ENCODE measurements at places on chromosomes 7 and 10. TPM values are rescaled to one million over a fixed set of nuclear protein-coding genes. Genes with fewer than 3 reads are reported as not detected.
A peak's percentile ranks its signal among the peaks of the same experiment; 100 is the strongest.

ERVW-1 gene
- not detected for total RNA-seq

ACHE gene
- 1.7 TPM for total RNA-seq

- no peak overlapping the region for H3K27ac ChIP-seq
- no peak overlapping the region for H3K4me3 ChIP-seq
- DNase-seq: no peak
- H3K36me3 ChIP-seq: no peaks in the 10 kb centered on the region
Measured at GRCh38 chr7:73978661-73979563, 49.1 kb upstream of the ELN start.

DNA sequence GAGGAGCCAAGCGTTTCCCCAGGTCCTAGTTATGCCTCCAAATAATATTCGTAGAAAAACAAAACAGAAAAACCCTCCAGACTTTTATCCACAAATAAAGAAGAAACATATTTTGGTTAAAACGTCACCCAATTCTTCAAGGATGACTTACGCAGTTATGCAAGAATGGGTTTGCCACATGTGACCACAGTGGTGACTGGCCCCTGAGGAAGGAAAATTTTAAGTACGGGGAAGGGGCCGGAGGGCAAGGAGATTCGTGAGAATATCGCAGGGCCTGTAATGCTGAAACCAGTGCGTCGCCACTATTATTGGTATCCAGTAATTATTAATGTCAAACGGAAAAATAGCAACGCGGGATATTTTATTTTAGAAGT, 537 bp upstream of the MRPS24 start:
- peak overlapping the region; percentile 97 for H3K27ac ChIP-seq
- H3K4me1 ChIP-seq: peaks cover 34% of the 10 kb centered on the region
- peaks cover 3% of the 10 kb centered on the region for H3K27me3 ChIP-seq
- H3K4me3 ChIP-seq: peak overlapping the region; percentile 81

DNA sequence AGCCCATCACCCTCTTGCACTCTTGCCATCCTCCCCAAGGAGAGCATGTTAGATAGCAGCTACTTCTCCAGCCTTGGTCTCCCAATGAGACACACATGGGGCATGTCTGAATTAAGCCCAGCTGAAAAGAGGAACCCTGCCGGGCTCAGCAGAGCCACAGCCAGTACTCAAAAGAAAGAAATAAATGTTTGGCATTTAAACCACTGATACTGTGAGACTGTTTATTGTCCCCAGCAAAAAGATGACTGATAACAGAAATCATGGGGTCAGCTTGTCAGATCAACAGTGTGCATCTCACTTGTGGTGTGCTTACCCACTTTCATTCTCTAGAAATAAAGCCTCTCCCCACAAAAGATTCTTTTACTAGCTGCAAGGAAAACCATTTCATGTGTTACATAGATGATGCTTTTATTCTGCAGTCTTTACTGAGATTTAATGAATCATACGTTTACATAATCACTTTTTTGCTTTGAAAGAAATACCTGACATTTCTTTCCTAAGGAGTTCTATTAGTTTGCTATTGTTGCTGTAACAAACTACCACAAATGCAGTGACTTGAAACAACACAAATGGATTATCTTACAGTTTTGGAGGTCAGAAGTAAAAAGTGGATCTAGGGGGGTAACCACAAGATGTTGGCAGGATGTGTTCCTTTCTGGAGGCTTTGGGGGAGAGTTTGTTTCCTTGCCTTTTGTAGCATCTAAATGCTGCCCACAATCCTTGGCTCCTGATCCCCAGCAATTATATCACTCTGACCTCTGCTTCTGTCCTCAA, 20.9 kb downstream of the ANKRD7 start:
- no peak overlapping the region for H3K4me3 ChIP-seq
- H3K27ac ChIP-seq: no peak overlapping the region
- no peaks in the 10 kb centered on the region for H3K27me3 ChIP-seq
- DNase-seq: no peak
- H3K36me3 ChIP-seq: no peaks in the 10 kb centered on the region

- DNase-seq: no peak
- peaks cover 6% of the 10 kb centered on the region for H3K4me1 ChIP-seq
- H3K27me3 ChIP-seq: no peaks in the 10 kb centered on the region
- H3K4me3 ChIP-seq: no peak overlapping the region
Measured at GRCh38 chr10:122504610-122504950, 43.2 kb downstream of the HTRA1 start.

DNA sequence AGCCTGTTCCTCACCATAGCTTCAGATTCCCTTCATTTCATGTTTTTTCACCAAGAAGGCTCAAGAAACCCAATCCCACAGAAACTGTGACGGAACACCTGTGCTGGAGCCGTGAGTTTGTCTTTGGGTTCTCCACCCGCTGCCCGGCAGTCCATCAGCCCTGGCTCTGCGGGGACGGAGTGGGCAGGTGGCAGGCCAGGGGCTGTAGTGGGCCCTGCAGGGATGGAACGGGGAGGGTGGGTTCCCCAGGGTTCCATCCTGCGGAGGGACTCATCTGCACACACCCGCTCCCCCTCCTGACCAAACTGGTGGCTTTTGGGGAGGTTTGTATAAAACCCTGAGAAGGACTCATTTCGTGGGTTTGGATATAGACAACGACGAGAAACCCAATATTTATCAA, 15.0 kb downstream of the CYP17A1 start:
- no peak overlapping the region for H3K4me3 ChIP-seq
- no peak overlapping the region for H3K27ac ChIP-seq
- H3K36me3 ChIP-seq: no peaks in the 10 kb centered on the region
- no peaks in the 10 kb centered on the region for H3K27me3 ChIP-seq

GRCh38 chr10:84292502-84292901, 35.9 kb upstream of the CCSER2 start:
- no peak overlapping the region for H3K4me3 ChIP-seq
- peaks cover 4% of the 10 kb centered on the region for H3K4me1 ChIP-seq
- DNase-seq: no peak
- no peaks in the 10 kb centered on the region for H3K36me3 ChIP-seq
- H3K27ac ChIP-seq: no peak overlapping the region

- DNase-seq: no peak
- H3K4me1 ChIP-seq: no peaks in the 10 kb centered on the region
Measured at GRCh38 chr10:72503241-72503640, 122.6 kb downstream of the MICU1 start.
